ENCODE measurements at places on chromosomes 1 and 21.

DNA sequence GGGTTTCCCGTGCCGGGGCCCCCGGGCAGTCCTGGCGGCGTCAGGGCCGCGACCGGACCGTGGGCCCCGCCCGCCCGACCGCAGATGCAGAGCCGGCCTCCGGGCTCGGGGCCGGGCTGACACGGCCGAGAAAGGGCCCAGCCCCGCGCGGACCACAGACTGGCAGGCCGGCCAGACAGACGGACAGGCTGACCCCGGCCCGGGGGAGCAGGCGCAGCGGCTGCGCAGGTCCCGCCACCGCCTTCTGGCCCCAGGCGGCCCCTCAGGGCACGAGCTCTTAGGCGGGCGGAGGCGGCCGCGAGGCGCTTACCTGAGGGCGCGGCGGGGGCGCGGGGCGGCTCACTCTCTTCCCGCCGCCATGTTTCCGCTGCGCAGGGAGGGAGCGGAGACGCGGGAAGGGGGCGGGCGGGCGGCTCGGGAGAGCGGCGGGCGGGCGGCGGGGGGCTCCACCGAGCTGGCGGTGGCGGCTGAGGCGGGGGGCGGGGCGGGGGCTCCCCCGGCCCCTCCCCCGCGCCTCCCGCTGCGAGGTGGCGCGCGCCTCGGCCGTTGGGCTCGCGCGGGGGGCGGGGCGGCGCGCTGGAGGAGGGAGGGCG, at the start of gene SCMH1:
Gene SCMH1 (minus strand): TSS at position 558 of the 593 bp plus-strand sequence. CDS start 56,173 bp downstream, outside the sequence.
- DNase-seq = no peak

- no peak for DNase-seq
Measured at GRCh38 chr1:84975035-84975434, 21.9 kb downstream of the MCOLN2 start.

- DNase-seq = no peak
Measured at GRCh38 chr1:156074661-156075060, 7.6 kb downstream of the MEX3A start.

DNA sequence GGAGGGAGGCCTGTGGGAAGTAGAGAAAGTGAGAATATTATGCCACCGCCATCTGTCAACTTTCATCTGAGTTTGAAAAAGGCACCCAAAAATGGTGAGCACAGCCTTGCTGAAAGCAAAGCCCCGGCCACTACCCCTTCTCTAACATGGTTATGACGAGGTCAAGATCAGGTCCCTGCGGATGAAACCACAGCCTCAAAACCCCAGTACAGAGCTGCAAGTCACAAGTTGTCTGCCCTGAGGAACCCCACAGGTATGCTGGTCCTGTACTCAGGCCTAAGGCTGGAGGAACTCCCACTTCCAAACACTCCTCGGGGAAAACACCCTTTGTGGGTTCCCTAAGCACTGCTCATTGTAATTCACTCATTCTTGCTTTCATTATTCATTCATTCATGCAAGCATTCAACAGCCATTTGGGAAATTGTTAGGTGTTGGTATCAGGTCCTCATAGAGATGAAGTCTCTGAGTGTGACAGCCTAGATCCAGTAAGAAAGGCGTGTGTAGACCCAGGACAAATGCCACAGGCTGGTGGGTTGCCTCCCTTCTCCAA, 216.6 kb upstream of the EDN2 start:
- DNase-seq = no peak

DNA sequence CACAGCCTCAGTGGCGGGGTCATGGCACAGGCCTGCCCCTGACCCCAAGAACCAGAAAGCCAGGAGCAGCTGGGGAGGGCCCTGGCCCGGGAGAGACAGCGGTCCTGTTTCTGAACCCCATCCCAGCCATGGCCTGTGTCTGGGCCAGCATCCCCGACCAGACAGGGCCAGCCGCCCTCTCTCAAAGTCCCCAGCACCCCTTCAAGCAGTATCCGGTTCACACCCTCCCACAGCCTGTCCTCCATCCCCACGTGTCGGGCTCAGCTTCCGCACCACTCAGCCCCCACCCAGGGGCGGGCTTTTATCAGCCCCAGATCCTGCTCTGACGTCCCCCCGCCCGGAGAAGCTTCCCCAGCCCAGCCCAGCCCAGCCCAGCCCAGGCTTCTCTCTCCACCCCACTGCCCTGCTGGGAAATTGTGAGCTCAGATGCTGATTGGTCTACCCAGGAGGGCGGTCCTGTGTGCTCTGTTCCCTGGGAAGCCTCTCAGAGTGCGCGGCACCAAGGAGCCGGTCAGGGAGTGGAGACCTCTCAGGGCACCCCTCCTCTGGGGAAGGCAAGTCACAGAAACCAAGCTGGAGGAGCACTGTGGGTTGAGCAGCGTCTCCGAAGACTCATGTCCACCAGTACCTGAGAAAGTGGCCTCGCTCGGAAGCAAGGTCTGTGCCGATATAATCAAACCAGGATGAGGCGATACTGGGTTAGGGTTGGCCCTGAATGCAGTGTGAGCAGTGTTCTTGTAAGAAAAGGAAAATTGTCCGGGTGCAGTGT, 4.7 kb upstream of the FAAP20 start:
- no peak for DNase-seq

DNA sequence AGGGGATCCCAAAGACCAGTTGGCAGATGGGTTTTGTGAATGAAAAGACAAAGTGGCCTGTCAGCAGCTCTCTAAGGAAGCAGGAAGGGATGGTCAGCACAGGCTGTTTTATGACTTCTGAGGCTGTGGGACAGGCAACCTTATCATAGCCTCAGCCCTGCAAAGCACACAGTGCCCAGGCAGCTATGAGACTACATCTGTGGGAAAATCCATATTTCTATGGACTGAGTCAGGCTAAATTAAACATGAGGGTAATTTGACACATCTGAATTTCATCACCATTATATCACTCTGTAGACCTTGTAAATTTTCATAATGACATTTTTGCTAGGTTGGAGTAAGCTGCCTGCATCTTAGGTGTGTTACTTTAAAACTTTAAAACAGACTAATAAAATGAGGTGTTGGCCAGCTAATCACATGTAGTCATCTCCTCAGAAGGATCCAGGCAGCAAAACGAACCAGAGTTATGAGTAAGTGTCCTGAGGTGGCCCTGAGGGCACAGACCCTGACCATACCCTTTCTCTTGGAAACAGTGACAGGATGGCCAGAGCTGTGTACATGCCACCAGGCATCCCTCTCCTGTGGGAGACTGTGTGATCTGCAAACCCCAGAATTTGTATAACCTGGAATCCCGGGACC, 14.6 kb downstream of the NGF start:
- no peak for DNase-seq

- DNase-seq = no peak
Measured at GRCh38 chr1:12314333-12314903, 84.6 kb downstream of the VPS13D start.

- no peak for DNase-seq
Measured at GRCh38 chr1:6260433-6260934, 414 bp downstream of the GPR153 start.

DNA sequence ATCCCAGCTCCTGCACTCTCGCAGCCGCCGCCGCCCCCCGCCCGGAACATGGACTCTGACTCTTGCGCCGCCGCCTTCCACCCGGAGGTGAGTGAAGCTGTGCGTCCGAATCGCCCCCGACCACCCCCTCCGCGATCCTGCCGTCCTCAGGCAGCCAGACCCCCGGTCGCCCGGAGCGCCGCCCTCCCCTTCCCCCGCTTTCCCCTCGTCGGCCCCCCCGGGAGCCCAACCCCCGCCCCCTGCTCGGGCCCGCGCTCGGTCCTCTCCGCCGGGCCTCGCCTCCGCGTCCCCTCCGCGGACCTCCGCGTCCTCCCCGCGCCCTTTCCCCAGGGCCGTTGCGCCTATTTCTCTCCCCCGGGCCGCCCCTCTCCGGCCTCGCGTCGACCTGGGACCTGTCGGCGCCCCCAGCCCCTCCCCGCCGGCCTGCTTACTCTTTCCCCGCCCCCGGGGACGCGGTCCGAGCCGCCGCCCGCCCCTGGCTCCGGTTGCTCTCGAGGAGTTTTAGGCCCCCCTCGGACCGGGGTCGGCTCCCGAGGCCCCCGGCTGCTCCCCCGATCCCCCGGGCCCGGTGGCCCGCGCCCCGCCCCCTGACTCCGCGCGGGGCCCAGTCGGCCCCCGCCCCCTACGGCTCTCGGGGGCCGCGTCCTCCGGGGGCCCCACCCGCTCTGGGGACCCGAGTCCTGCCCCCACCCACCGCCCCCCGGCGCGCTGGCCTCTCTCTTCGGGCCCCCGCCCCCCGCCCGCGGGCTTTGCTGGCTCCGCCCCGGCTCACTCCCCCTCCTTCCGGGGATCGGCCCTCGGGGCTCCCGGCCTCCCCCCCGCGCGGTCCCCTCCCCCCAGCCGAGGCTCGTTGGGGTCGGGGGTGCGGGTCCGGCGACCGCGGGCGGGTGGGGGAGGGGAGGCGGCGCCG, 743 bp downstream of the PHF13 start:
- DNase-seq = no peak

DNA sequence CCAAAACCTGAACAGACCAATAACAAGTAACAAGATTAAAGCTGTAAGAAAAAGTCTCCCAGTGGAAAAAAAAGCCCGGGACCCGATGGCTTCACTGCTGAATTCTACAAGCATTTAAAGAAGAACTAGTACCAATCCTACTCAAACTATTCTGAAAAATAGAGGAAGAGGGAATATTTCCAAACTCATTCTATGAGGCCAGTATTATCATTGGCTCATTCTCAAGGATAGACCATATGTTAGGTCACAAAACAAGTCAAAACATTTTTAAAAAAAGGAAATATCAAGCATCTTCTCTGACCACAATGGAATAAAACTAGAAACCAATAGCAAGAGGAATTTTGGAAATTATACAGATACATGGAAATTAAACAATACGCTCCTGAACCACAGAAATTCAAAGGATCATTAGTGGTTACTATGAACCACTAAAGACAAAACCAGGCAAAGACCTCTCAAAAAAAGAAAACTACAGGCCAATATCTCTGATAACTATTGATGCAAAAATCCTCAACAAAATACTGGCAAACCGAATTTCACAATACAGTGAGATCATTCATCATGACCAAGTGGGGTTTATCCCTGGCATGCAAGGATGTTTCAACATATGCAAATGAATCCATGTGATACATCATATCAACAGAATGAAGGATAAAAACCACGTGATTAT, 13.9 kb upstream of the IL20 start:
- no peak for DNase-seq

GRCh38 chr1:76807543-76808260, 59.6 kb upstream of the ST6GALNAC5 start:
- no peak for DNase-seq

GRCh38 chr21:28256420-28256831, 736.3 kb downstream of the LTN1 start:
- DNase-seq = no peak

- DNase-seq = no peak
Measured at GRCh38 chr1:147608596-147608995, 61.7 kb downstream of the ACP6 start.

- DNase-seq = no peak
Measured at GRCh38 chr1:34612091-34612827, 142.6 kb upstream of the GJB5 start.

- DNase-seq = no peak
Measured at GRCh38 chr1:28718586-28719331, 18.0 kb upstream of the YTHDF2 start.

DNA sequence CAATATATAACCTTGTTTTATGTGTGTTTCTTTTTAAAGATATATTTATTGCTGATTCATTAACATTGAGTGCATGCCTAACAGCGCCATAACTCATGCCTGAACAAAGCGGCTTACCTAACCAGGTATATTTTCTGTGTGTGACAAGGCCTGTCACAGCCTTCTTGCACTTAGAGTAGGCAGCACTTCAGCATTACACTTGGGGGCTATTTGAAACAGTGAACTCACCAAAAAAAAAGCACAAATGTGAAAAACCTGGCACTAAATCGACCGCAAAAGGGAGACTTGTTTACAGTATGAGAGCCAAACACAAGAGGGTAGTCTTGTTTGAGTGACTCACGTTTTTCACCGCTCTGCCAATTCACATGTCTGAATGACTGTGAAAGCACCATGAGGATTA, 111.7 kb downstream of the DISP1 start:
- DNase-seq = no peak

DNA sequence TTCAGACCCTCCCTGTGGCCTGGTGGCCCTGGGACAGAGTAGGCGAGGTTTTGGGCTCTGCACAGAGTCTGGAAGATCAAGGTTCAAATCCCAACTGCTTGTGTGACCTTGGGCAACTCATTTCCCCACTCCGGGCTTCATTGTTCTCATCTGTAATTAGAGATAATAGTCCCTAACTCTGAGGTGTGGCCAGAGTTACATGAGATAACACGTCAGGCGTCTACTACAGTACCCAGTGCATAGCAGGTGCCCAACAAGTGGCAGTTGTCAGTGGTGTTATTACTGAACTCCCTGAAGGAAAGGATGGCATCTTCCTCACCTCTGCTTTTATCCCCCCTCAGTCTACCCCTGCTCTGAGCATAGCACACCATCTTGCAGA, 20.8 kb downstream of the RAP1GAP start:
- no peak for DNase-seq

- DNase-seq = no peak
Measured at GRCh38 chr1:9145021-9145668, 16.2 kb upstream of the GPR157 start.

DNA sequence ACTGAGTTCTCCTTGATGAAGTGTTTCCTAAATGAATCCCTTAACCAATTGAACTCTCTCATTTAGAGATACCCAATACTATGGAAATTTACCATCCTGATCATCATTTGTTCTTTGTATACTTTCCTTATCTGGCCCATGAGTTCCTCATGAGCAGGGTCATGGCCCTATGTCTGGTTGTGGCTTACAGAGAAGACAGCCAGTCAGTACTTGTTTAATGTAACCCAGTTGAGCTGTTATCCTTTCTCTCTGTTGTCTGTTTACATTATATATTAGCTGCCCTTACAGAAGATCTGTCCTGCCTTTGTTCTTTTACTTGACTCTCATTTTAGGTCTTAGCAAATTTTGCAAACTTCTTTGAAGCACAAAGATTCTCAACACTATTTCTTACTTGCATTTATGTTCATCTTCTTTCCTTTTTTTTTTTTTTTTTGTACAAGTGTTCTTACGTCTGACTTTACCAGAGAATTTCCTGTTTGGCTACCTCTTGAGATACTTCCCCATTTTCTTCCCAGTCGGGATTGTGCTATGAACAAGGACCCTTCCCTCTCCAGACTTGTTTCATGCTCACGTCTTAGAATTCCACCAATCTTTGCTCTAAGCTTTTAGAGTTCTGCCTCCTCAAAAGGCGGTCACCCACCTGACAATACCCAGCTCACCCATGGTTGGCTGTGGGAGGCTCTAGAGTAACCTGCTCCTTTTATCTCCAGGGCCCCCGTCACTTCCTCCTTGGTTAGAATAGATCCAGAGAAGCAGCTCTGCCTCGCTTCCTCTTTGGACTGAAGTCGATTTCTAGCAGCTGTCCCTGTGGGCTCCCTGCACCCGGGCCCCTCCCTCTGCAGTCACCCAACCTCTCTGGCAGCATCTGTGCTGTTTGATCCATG, 53.6 kb upstream of the RUNX1 start:
- DNase-seq = no peak

Measured in brain pericyte (primary cell).